Activated CD8-positive, alpha-beta T cell treated with anti-CD3 and anti-CD28 coated beads, Interleukin-2, amount 10 ng/mL, durations not matched to agents 7 days and 5 days (primary cell): ENCODE measurements at places on chromosomes 1 and 21. TPM values are rescaled to one million over a fixed set of nuclear protein-coding genes. Genes with fewer than 3 reads are reported as not detected.

DNA sequence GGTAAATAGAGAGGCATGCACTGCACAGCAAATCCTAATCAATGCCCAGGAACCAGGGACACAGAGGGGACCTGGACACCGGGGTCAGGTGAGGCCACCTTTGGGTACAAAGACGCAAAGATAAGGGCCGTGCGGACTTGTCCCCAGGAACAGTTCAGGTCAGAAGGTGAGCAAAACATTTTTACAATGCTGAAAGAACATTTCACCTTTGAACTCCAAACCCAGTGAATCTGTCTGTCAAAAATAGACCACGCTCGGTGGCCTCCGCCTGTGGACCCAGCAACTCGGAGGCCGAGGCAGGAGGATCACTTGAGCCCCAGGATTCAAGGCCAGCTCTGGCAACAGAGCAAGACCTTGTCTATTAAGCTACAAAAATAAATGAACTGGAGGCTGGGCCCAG lies 15.2 kb downstream of the TNFRSF14 start:
- H3K27me3 ChIP-seq: peaks cover 5% of the 10 kb centered on the region
- DNase-seq: no peak
- H3K36me3 ChIP-seq: peaks cover 15% of the 10 kb centered on the region
- no peak overlapping the region for H3K4me3 ChIP-seq

DNA sequence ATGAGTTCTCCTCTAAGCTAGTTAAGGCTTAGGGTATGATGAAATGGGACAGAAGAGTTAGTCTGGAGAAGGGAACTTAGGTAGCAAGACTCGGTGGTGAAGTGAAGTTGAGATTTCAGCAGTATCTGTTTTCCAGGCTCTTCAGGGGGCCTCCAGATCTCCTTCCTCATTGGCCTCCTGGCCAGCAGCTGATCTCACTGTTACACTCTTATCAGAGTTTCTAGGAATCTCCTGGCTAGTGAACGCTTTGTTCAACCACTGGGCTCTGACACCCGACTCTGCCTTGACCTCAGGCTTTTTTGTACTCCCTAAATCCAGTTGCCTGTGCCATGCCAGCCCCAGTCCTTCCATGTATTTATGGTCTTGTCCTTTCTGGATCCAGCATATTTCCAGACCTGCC lies 311.0 kb downstream of the ASTN1 start:
- no peak overlapping the region for H3K27ac ChIP-seq
- no peaks in the 10 kb centered on the region for H3K27me3 ChIP-seq
- no peak overlapping the region for H3K4me3 ChIP-seq
- no peaks in the 10 kb centered on the region for H3K4me1 ChIP-seq
- H3K36me3 ChIP-seq: no peaks in the 10 kb centered on the region
- no peak for DNase-seq

DNA sequence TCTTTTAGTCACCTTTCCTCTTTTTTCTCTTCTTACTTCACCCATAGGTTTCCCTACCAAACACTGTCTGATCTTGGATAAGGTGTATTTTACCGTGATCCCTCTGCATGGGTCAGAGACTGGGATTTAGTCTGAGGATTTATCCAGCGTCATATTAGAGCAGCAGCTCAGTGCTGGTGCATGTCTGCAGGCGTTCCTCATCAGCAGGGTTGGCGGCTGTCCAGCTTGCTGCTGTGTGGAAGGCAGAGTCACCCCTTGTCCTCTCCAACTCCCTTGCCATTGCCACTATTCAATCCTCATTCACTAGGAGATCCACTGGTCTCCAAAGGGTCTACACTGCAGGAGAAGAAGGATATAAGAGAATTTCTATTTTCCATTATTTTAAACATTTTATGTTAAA lies 7.3 kb upstream of the FAM78B start:
- no peak overlapping the region for H3K27ac ChIP-seq
- H3K4me3 ChIP-seq: no peak overlapping the region
- DNase-seq: no peak
- peaks cover 3% of the 10 kb centered on the region for H3K27me3 ChIP-seq
- H3K36me3 ChIP-seq: no peaks in the 10 kb centered on the region

DNA sequence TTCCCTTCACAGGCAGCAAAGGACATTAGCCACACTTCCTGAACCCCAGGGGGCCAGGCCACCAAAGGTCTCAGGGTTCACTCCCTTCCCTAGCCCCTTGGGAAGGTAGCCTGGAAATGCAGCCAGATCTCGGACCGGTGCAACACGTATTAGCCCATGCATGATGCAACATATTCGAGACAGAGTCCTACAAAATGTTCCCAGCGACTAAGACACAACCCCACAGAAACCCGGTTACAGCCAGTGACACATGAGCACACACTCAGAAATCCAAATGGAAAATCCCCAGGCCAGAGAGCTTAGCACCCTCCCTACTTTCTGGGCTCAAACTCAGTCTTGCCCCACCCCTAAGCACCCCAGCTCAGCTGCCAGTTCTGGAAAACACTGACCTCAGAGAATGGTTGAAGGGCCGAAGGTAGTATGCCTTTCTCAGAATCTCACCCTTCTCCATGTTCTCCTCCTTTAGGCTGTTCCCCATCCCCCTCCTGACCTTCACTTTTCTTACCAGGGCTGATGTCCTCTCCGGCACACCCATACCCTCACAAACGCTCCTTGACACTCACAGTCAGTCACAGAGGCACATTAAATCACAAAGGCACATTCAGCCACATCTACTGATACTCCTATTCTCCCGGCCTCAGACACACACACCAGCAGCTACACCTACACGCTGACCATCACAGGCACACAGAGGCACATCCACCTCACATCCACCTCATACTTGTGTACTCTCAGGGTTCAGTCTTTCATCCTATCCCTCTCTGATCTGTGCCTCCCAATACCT lies at the start of gene TSPAN1:
Gene TSPAN1 (plus strand): TSS at position 640 of the 784 bp plus-strand sequence. CDS start 6,021 bp downstream, outside the sequence.
- H3K4me3 ChIP-seq: no peak within 1 kb of the TSS
- no peaks in the 10 kb centered on the region for H3K36me3 ChIP-seq
- H3K27me3 ChIP-seq: peaks cover 9% of the 10 kb centered on the region
- H3K4me1 ChIP-seq: no peaks in the 10 kb centered on the region

- H3K36me3 ChIP-seq: no peaks in the 10 kb centered on the region
- H3K27ac ChIP-seq: no peak overlapping the region
- DNase-seq: no peak
- H3K4me3 ChIP-seq: no peak overlapping the region
- no peaks in the 10 kb centered on the region for H3K27me3 ChIP-seq
- H3K4me1 ChIP-seq: no peaks in the 10 kb centered on the region
These were observed 47.0 kb upstream of the RBM15 start for GRCh38 chr1:110292031-110292741.

DNA sequence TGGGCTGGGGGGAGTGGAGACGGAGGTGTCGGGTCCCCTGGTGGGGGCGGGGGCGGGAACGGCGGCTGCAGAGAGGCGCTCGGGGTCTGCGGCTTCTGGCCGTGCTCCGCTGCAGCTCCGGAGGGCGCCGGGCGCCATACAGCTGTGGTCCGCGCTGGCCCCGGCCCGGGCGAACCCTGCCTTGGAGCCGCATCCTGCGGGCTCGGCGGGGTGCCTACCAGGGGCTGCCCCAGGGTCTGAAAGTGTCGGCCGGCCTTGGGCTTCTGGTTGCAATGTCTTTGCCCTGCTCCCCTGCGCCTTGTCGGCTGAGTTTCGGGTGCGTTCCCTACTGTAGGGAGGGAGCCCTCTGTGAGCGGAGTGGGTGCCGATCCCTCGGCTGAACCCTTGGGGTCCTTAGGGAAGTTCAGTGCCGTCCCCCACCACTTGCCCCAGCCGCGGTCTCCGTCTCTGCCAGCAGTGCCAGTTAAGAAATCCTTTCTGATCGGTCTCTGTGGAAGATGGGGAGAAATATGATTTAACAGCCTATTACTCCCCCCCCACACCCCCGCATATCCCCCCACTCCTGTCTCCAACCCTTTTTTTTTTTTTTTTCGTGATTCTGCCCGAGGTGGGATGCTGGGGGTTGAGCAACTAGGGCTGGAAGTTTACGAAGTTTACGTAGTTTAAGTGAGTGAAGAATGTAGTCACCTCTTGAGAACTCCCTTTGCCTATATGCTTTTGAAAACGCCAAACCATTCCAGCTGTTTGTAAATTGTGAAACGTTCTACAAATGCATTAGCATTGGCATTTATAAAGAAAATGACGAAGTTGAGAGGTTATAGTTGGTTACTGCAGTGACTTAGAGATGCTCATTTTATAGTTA lies 588 bp downstream of the NEXN start:
- peaks cover 3% of the 10 kb centered on the region for H3K36me3 ChIP-seq
- peaks cover 14% of the 10 kb centered on the region for H3K27me3 ChIP-seq
- peak; percentile 29 for DNase-seq
- H3K27ac ChIP-seq: no peak overlapping the region
- peaks cover 8% of the 10 kb centered on the region for H3K4me1 ChIP-seq

GRCh38 chr21:18228060-18228739 lies 16.4 kb upstream of the CHODL start:
- no peaks in the 10 kb centered on the region for H3K4me1 ChIP-seq
- no peak overlapping the region for H3K4me3 ChIP-seq
- no peaks in the 10 kb centered on the region for H3K36me3 ChIP-seq
- no peak for DNase-seq
- no peaks in the 10 kb centered on the region for H3K27me3 ChIP-seq
- no peak overlapping the region for H3K27ac ChIP-seq

GRCh38 chr1:208189716-208190115 lies 54.5 kb downstream of the PLXNA2 start:
- H3K4me3 ChIP-seq: no peak overlapping the region
- H3K27me3 ChIP-seq: peaks cover 29% of the 10 kb centered on the region
- no peaks in the 10 kb centered on the region for H3K36me3 ChIP-seq
- no peak for DNase-seq
- peaks cover 19% of the 10 kb centered on the region for H3K4me1 ChIP-seq

DNA sequence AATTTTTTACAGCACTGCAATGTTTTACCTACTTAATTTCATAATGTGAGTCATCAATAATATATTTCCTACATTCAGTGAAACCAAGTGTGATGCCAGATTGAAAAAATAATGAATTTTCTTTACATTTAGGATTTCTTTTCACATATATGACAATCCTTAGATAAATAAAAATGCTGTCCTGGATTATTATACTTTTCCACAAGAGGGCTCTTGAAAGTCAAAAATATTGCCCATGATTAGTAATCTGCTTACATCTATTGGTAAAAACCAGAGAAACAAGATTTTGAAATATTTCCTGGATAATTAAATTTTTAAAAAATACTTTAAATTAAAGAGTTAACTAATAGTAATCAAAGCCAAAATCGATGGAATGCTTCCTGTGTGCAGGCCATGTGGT lies 86.8 kb upstream of the PLPPR4 start:
- H3K4me3 ChIP-seq: no peak overlapping the region
- no peak for DNase-seq

GRCh38 chr1:91171898-91172297 lies 150.1 kb upstream of the ZNF644 start:
- H3K27me3 ChIP-seq: peaks cover 11% of the 10 kb centered on the region
- no peaks in the 10 kb centered on the region for H3K36me3 ChIP-seq
- H3K4me3 ChIP-seq: no peak overlapping the region

GRCh38 chr1:25246600-25247023 lies 642 bp downstream of the RSRP1 start:
- peaks cover 52% of the 10 kb centered on the region for H3K36me3 ChIP-seq
- H3K4me1 ChIP-seq: peaks cover 53% of the 10 kb centered on the region
- peak; percentile 54 for DNase-seq
- H3K27ac ChIP-seq: peak overlapping the region; percentile 100
- H3K4me3 ChIP-seq: peak overlapping the region; percentile 95

- no peak for DNase-seq
- H3K4me3 ChIP-seq: peak overlapping the region; percentile 73
- peaks cover 10% of the 10 kb centered on the region for H3K27me3 ChIP-seq
- H3K36me3 ChIP-seq: no peaks in the 10 kb centered on the region
- peak overlapping the region; percentile 96 for H3K27ac ChIP-seq
These were observed 11.7 kb upstream of the S100A11 start for GRCh38 chr1:152048416-152049009.

GRCh38 chr21:41653954-41654491 lies 112.8 kb downstream of the RIPK4 start:
- no peaks in the 10 kb centered on the region for H3K36me3 ChIP-seq
- H3K27ac ChIP-seq: no peak overlapping the region
- peaks cover 11% of the 10 kb centered on the region for H3K27me3 ChIP-seq
- no peak overlapping the region for H3K4me3 ChIP-seq
- no peaks in the 10 kb centered on the region for H3K4me1 ChIP-seq

DNA sequence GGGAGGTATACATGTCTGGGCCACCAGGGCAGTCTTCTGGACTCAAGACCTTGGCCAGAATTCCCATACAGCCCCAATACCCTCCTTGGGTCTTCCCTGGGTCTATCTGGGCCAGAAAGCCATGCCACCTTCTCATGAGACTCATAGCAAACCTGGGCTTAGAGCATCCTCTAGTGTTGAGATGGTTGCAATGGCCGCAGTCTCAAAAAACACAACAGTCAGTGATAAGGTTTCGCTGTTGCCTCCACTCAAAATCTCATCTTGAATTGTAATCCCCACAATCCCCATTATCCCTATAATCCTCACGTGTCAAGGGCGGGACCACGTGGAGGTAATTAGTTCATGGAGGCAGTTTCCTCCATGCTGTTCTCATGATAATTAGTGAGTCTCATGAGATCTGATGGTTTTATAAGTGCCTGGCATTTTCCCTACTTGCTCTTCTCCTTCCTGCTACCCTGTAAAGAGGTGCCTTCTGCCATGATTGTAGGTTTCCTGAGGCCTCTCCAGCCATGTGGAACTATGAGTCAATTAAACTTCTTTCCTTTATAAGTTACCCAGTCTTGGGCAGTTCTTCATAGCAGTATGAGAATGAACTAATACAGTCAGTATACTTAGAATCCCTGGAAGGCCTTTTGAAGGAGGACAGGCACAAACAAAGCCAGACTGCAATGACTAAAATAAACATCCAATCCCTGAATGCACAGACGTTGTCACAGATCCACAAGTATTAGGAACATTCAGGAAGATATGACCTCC lies 77.0 kb downstream of the CTH start:
- no peak overlapping the region for H3K27ac ChIP-seq
- no peaks in the 10 kb centered on the region for H3K36me3 ChIP-seq
- no peak overlapping the region for H3K4me3 ChIP-seq
- H3K4me1 ChIP-seq: no peaks in the 10 kb centered on the region
- H3K27me3 ChIP-seq: peaks cover 12% of the 10 kb centered on the region

DNA sequence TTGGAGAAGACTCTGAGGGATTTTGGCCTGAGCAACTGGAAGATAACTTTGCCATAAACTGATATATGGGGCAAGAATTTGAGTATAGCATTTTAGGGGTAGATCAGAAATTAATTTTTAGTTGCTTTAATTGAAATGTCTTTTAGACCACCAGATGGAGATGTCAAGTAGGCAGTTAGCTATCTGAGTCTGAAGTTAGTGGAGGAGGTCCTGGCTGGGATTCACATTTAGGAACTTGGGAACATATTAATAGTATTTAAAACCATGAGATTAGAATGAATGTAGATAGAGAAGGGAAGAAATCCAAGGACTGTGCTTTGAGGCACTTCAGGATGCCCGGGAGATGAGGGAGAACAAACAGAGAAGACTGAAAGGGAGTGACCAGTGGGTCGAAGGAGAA lies 32.6 kb downstream of the SLC44A3 start:
- no peaks in the 10 kb centered on the region for H3K4me1 ChIP-seq
- H3K36me3 ChIP-seq: no peaks in the 10 kb centered on the region
- no peak overlapping the region for H3K27ac ChIP-seq
- no peak overlapping the region for H3K4me3 ChIP-seq
- peaks cover 7% of the 10 kb centered on the region for H3K27me3 ChIP-seq
- no peak for DNase-seq

GRCh38 chr1:55877437-55878232 lies 662.5 kb upstream of the USP24 start:
- no peaks in the 10 kb centered on the region for H3K27me3 ChIP-seq
- H3K4me3 ChIP-seq: no peak overlapping the region
- no peak for DNase-seq

The ALX3 gene
- not detected for total RNA-seq

The VAMP3 gene
- total RNA-seq: 33.7 TPM

The MRPL39 gene
- 44.5 TPM for total RNA-seq

The SPSB1 gene
- total RNA-seq: 1.1 TPM

The WNT9A gene
- total RNA-seq: not detected

The PLPPR4 gene
- total RNA-seq: not detected

The ACTL8 gene
- not detected for total RNA-seq

The PDC gene
- not detected for total RNA-seq

The FH gene
- total RNA-seq: 78.3 TPM
